Substantia nigra (tissue), 51 donors: ENCODE measurements at places on chromosomes 1 and 21.

GRCh38 chr21:39155578-39155977, 27.7 kb downstream of the PSMG1 start:
- no peak for DNase-seq

GRCh38 chr1:25747046-25747719, 52.8 kb upstream of the SELENON start:
- DNase-seq: no peak

DNA sequence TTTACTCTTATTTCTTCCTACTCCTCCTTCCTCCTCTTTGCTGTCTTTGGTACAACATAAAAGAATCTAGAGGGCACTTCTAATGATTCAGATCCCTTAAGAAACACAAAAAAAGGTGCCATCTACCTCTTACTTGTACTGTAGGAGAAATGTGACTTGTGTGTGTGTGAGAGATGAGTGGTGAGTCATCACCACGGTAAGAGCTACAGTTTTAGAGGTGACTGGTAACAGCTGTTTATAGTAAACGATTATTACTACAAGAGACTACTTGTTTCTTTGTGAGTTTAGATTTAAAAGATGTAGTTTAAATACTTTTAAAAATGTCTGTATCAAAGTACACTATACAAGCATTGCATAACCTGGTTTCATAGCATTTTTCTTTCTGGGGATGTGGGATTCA, 40.4 kb downstream of the SLC35D1 start:
- no peak for DNase-seq

- DNase-seq: no peak
Observed at GRCh38 chr1:61434276-61434675, 290.7 kb downstream of the TM2D1 start.
